ENCODE measurements at places on chromosomes 1 and 21.

GRCh38 chr1:43441166-43441893, 12.4 kb downstream of the HYI start:
- no peak for DNase-seq

- DNase-seq, result no peak
These were observed 1.6 kb upstream of the IRF6 start for GRCh38 chr1:209807509-209807908.

- no peak for DNase-seq
These were observed 675.5 kb upstream of the CXADR start for GRCh38 chr21:16837321-16837720.

DNA sequence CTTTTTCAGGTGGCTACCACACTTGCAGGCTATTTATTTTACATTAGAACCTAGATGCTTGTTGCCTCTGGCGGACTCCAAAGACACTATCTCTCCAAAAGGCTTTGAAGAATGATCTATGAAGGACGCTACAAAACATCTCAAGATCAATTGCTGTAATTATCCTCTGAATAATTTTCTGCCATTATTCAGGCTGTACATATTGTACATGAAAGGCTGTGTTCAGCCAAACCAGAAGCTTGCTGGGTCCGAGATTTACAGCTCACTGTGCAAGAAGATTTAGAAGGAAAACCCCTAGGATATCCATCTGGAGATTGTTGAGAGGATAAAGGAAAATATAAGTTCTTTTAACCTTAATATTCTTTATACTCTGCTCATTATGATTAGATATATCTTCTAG, 523.6 kb upstream of the PLXNA2 start:
- no peak for DNase-seq

All from T follicular helper cell (primary cell).